Astrocyte (in vitro differentiated cells and primary cell): ENCODE measurements at places on chromosomes 12 and 14. TPM values are rescaled to one million over a fixed set of nuclear protein-coding genes. Genes with fewer than 3 reads are reported as not detected.

The DCN gene
- total RNA-seq, result 0.57 and 0.87 TPM in 2 replicates

The OR4E2 gene
- total RNA-seq, result not detected in 2 replicates

The CMKLR1 gene
- 0.57 and 2.2 TPM in 2 replicates for total RNA-seq

The GPR132 gene
- total RNA-seq, result 1.7 and 2.2 TPM in 2 replicates
